Left ventricle myocardium superior (tissue), 1 donor: ENCODE measurements at places on chromosomes 4 and X.

- peak; percentile 19 for DNase-seq
Measured at GRCh38 chr4:69782651-69783310, 22.4 kb upstream of the SULT1B1 start.

- no peak for DNase-seq
Measured at GRCh38 chr4:168536448-168536847, 39.6 kb downstream of the PALLD start.

GRCh38 chr4:155802190-155802959, 43.6 kb downstream of the GUCY1B1 start:
- DNase-seq = no peak

GRCh38 chrX:107227780-107228485, 21.5 kb downstream of the DNAAF6 start:
- DNase-seq = no peak

- no peak for DNase-seq
Measured at GRCh38 chrX:21379991-21380390, 5.8 kb downstream of the CNKSR2 start.

GRCh38 chr4:3266076-3266475, 17.1 kb downstream of the MSANTD1 start:
- no peak for DNase-seq

DNA sequence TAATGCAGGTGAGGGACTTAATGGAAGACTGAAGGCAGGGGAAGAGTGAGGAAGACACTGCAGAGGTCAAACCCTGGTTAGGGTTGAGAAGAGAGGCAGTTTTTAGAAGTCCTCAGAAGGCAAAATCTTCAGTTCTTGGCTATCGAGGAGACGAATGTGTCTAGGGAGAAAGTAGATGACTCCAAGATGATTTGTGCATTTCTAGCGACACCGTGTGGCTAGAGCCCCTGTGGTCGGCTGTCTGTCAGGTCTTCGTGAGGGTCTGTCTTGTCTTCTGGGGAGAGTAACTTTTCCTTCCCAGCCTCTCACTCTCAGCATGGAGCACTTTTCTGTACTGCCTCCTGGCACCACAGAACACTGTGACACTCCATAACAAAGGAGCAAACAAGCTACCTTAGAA, 458.1 kb downstream of the STIM2 start:
- DNase-seq = peak; percentile 28

GRCh38 chr4:121307445-121308327, 73.1 kb downstream of the QRFPR start:
- no peak for DNase-seq

GRCh38 chr4:165872461-165873297, at the start of gene TLL1:
Gene TLL1 (plus strand): TSS chr4:165873237. CDS start chr4:165873905, 668 bp downstream.
- DNase-seq = no peak
